ENCODE measurements at places on chromosomes 3 and 15.

GRCh38 chr3:102329066-102329465 is 105.7 kb upstream of the ZPLD1 start:
- DNase-seq: no peak

DNA sequence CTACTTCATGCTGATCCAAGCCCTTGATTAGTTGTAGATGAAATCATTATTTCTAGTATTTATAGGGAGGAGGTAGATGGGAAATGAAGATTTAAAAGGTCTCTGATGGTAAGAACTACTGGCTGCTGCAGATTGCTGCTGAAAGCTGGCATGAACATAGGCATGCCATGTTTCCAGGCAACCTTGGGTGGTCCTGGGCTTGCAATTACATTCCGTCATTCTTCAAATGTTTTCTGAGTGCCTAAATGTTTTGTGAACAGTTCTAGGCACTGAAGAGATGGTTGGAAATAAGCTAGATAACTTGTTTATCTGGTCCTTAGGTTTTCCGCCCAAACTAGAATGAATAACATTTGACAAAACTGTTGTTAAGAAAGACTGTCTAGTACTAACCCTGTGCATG is 95.8 kb downstream of the KCNAB1 start:
- no peak for DNase-seq

DNA sequence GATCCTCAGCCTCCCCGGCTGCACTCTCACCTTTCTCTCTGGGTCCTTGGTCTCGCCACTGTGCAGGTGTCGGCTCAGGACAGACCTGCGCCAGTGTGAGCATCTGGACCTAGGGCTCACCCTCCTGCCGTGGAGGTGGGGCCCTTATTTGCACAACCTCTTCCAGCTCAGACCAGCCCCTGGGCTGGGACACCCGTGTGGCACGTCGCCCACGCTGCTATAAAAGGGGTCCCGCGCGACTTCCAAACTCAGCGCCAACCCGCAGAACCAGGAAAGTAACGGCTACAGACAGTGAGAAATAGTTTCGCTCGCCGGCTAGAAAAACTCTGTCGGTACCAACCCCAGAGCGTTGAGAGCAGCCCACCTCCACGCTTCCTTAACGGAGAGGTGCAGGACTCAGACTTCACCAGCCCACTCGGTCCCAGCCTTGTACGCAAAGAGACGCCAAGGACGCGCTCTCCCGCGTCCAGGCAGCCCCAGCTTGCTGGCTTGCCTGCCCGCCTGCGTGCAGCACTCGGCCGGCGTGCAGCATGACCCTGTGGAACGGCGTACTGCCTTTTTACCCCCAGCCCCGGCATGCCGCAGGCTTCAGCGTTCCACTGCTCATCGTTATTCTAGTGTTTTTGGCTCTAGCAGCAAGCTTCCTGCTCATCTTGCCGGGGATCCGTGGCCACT is at the start of the genes DUOX2 and DUOXA2:
Gene DUOX2 (minus strand): TSS at position 97 of the 675 bp plus-strand sequence. CDS start 761 bp downstream, outside the sequence.
Gene DUOXA2 (plus strand): TSS at position 251 of the 675 bp plus-strand sequence. CDS start 280 bp downstream, at position 531.
- no peak for DNase-seq

DNA sequence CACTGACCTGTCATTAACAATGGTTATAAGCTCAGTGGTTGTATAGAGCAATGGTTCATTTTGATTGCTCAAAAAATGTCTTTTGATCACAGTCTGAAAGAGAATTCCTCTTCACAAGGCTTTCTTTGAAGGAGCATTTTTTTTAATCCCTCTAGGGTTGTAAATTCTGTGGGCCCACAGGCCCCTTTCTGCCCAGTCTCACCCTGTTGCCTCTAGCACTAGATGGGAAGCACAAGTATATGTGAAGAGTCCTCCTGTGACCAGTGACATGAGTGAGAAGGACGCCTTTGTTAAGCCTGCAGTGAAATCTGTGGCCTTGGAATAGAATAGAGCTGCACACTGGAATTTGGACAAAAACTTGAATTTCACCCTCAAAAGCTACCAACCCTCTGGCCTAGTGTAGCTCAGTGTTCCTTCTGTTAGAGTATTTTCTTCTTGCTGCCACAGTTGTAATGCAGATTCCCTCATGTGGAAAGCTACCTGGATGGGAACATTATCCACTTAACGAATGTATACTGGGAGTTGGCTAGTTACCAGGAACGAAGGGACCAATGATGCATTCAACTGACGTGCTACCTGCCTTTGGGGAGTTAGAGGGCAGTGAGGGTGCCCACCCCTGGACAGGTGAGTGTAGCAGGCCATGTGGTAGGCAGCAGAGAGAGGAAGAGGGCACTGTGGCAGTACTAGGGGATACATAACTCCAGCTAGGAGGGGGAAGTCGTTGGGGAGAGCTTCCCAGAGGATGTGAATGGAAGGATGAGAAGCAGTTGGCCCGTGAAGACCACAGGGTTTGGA is 28.3 kb upstream of the RYR3 start:
- no peak for DNase-seq

GRCh38 chr3:37053753-37054152 is 60.4 kb downstream of the MLH1 start:
- DNase-seq: no peak

DNA sequence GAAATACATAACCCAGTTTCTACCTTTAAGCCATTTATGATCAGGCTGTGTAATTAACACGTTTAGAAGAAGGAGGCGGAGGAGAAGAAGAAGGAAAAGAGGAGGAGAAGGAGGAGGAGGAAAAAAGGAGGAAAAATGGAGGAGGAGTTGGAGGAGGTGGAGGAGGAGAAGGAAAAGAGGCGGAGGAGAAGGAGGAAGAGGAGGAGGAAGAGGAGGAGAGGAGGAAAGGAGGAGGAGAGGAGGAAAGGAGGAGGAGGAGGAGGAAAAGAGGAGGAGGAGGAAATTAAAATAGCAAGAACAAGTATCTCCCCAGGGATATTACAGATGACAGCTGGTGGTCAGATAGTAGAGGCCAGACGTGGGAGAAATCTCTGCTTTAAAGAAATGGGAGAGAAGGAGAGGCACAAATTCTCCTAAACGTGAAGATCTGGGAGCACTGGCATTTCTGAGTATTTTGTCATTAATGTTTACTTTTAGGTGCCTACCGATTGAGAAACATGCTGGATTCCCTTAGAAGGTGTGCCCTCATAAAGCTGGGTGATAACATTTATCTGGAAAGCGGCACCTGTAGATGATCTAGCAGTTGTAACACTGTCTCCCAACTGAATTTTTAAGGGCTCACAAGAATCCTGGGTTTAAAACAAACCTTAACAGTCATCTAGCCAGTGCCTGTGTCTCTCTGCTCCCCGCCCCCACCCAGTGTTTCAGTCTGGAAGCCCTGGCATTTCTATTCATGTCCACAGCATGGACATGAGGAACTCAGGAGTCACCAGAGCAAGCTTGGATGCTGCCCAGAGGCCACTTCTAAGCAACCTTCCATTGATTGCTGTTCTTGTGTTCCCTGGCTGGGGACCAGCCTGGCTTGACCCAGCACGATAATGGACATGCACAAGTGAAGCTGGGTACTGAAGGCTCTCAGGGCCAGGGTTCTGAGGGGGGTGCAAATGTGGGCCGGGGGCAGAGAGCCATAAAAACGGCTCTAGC is 75.2 kb downstream of the CHRNA7 start:
- DNase-seq: no peak

DNA sequence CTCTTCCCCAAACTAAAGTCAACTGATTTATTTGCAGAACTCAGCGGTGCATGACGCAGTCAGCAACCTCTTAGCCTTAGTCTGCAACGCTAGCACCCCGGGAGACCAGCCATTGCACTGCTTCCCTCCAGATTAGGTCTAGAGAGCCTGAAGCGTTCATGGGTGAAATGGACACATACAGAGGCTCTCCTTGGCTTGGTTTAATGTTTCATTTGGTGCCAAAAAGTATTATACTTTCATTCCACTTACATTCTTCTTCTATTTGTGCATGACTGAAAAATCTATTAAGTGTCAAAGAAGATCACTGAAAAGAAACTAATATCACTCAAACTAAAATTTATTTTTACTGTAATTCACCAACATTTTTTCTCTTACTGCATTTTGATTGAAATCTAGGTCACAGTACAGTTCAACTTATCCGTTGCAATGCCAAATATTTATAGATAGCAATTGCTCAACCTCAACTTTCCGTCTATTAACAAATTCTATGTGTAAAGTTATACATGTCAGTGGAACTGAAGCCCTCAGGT is 116.2 kb downstream of the ROBO1 start:
- DNase-seq: peak; percentile 6

DNA sequence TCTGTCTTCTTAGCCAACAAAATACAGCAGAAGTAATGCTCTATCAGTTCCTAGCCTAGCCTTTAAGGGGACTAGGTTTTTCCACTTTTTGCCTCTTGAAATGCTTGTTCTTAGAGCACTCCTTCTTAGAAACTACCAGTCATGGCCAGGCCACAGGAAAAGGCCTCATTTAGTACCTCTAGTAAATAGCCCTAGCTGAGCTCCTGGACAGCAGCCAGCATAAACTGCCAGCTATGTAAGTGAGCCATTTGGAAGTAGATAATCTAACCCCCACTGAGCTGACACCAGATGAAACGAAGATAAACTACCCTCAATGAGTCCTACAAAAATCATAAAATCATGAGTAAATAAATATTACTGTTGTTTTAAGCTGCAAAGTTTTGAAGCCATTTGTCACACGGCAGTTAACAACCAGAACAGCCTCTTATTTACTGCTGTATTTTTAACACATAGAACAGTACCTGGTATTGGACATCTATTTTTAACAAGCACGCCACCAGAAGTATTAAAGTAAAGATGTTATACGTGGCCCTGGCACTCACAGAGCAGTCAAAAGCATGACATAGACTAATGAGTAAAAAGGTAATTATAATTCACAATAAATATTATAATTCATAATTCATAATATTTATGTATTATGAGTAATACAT is 12.0 kb downstream of the TBC1D5 start:
- peak; percentile 35 for DNase-seq

DNA sequence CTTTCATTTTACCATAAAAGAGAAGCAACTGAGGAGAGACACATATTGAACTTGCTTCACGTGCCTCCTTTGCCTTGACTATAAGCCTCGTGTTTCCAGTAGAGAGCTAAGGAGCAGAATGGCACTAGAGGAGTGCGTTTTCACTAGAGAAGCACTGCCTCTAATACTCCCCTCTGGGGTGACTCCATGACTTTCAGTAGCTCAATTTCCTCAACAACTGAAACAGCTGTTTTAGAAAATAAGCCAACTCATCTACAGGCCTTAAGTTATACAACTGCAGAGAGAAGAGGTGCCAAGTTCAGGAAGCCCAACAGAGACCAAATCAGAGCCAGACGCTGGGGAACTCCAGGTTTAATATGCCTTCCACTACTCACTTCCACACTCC is 1.9 kb downstream of the UBP1 start:
- DNase-seq: no peak

GRCh38 chr3:157913741-157914150 is 192.5 kb downstream of the SHOX2 start:
- DNase-seq: no peak

DNA sequence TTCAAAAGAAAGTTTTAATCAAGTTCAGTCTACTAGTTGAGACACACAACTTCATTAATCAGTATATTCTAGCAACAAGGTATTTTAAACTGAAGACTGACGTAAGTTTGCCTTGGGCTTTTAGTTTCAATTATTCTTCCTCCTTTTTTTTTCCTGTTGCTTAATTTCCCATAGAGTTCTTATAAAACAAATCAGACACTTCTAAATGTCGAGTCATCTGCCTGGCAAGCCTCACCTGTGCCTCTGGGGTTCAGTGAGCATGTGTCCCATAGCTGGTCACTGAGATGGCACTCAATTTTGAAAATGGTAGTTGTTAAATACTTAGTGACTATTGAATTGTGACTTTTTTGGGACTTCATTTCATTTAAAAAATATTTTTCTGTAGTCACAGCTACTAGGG is 27.4 kb downstream of the NKIRAS1 start:
- DNase-seq: no peak

DNA sequence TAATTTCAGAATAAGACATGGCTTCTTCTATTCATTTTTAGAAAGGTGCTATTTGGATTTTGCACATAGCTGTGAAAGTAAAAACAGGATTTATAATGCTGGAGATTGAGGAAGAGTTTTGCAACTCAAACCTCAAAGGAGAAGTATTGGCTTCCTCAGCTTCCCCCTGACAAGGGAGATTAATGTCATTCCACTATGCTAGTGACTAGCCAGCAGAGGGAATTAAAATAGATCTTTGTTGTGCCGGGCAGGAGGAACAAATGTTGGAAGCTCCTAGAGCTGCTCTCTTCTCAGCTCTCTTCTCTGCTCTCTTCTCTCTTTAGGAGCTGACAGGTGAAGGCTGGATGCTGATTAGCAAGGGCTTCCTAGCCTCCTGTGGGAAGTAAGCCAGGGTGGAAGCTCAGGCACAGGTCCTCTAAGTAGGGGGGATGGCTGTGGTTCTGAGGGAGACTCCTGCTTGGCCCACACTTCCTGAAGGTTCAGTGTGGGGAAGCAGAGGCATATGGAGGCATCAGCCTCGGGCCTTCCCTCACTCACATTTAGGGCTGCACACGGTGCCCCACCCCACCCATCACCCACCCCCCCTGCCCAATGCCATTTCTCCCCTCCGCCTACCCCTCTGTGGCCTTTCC is 29.6 kb downstream of the CX3CR1 start:
- DNase-seq: no peak

- DNase-seq: no peak
These were observed 51.3 kb upstream of the C15orf61 start for GRCh38 chr15:67469680-67470079.

DNA sequence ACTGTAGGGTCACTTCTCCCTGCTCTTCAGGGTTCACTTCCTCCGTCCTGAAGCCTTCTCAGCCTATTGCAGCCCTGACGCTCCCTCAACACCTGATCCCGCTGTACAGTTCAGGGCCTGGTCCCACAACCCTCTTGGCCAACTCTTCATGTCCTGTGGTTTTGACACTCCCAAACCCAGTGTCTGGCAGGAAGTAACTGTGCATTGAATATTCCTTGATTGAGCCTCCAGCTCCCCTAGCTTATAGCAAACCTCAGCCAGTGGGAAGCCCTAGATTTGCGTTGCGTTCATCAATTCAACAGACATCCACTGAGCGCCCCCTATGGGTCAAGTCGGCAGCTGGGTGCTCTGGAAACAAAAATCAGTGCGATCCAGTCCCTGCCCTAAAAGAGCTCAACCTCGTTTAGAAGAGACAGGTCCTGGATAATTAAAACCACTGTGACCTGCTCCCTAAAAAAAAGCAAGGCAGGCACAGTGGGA is 13.5 kb downstream of the UBAP1L start:
- no peak for DNase-seq

DNA sequence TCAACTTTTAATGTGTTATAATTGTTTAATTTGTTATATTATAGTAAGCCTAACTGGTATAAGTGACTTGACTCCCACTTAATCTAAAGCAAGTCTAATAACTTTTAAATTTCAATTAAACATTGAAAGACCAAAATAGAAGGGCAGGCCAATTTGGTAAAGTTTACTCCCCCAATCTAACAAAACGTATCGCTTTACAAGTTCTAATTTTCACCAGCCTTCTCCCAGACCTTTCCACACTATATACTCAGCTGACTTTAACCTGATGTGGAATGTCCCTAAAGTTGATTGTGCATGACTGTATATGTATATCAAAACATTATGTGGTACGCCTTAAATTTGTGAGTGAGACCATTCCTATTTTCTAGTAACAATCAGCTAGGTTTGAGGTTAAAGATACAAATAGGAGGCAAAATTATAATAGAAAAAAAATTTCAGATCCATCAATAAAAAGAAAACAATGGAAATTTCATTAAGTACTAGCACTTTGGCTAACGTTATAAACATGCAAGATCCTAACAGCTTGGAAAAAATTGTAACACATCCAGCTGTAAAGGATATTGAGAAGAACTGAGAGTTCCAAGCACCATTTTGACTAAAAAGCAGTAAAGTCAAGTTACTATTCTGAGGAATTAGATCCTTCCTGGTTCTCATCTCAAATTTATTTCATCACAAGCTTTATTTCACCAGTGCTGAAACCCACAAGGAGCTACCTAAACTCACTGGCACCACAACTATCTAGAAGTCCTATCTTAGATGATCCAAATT is 199.5 kb downstream of the ERC2 start:
- DNase-seq: no peak
